ENCODE measurements at places on chromosomes 16 and 17.

DNA sequence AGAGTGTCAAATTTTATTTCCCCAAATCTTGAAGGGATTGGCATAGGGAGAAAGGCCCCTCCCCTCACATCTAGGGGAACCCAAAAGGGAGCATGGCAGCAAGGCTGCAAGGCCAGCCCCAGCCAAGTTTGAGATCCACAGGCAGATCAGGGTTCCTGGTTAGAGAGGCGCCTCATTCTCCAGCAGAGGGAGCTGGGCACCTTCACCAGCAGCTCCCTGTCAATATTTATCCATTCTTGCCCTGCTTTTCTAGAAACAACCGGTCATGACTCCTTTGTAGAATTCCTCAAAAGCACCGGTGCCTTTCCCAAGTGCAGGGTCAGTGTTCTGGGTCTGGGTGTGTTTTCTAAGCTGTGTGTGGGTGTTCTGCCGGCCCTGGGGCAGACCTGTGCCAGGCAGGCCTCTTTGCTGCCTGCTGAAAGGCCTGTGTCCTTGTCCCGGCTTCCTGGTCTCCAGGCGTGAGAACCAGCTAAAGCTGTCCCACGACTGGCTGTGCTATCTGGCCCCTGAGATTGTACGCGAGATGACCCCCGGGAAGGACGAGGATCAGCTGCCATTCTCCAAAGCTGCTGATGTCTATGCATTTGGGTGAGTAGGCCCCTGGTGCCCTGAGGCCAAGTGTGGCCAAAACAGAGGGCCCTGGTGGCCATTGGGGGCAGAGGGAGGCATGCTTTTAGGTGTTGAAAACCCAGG, 21.2 kb upstream of the LGALS9 start:
- DNase-seq: peak; percentile 69

- no peak for DNase-seq
These were observed 1.5 kb downstream of the DLX3 start for GRCh38 chr17:49993423-49994060.

DNA sequence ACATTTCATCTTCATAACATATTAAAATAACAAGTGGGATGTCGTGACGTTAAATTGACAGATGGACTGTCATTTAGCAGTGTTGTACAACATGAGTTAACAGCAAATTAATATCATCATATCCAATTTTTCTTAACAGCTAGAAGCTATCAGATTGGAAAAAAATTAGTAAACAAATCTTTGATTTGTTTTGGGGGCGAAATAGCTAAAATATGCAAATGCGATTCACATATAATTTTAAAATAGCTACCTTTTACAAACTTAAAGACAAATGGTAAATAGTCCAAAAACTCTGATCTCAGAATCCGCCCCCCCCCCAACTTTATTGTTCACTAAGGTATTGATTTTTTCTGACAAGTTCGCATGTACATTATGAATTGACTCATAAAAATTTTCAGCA, 20.3 kb upstream of the NACA2 start:
- no peak for DNase-seq

DNA sequence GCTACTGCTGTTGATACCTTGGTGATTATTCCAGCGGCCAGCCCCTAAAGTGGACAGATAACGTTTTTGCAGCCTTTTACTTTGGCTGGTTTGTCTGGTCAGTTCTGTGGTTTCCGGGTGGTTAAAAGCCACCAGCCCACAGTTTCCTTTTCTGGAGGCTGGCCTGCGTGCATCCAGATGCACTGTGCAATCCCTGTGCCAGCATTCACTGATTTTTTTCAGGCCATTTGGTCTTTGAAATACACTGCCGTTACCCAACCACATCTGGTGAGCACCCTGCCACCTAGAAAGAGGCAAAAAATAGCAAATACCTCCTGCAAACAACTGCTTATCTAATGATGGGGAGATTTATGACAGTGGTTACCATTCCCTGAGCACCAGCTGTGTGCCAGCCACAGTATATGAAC, 797 bp downstream of the NUDT7 start:
- peak; percentile 89 for DNase-seq

DNA sequence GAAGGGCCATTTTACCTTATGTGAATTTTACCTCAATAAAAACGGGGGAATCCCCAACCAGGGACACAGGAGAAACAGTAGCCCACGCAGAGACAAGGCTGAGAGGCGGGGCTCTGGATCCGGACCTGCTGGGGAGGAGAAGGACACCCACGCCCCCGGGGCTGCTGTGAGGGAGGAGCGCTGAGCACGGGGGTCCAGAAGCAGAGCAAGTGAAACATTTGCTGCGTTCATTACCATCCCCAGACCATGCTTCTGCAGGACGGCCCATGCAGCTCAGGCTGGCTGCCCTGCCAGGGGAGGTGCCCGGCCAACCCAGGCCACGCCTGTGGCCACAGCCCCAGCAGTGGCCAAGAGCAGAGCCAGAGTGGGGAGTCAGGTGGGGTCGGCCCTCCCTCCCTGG, 50.0 kb downstream of the KCNJ18 start:
- no peak for DNase-seq

- no peak for DNase-seq
These were observed 4.6 kb upstream of the ARL5C start for GRCh38 chr17:39170558-39170957.

GRCh38 chr17:78138204-78139060, 7.8 kb upstream of the C17orf99 start:
- DNase-seq: no peak

DNA sequence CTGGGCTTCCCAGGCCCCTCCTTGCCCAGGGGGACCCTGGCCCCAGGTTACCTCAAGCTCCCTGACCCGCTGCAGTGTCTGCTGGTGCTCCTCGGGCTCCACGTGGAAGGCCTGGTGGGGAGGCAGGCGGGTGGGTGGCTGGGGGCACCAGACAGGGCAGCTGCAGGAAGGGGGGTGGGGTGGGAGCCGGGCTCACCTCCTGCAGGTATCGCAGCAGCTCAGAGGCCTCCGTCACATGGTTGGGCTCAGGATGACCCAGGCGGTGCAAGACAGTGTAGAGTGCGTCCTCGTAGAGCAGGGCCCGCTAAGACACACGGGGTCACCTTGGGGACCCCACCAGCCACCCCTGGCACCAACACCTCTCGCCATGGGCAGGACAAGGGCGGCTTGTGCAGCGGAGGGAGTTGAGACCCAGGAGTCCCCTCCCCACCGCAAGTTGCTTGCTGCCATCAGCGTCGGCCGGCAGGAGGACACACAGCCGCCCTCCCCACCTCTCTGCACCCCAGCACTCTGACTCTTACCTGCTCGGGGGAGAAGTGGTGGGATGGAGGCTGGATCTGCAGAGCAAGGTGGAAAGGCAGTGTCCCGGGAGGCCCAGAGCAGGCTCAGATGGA, 1.1 kb downstream of the UNC13D start:
- no peak for DNase-seq

DNA sequence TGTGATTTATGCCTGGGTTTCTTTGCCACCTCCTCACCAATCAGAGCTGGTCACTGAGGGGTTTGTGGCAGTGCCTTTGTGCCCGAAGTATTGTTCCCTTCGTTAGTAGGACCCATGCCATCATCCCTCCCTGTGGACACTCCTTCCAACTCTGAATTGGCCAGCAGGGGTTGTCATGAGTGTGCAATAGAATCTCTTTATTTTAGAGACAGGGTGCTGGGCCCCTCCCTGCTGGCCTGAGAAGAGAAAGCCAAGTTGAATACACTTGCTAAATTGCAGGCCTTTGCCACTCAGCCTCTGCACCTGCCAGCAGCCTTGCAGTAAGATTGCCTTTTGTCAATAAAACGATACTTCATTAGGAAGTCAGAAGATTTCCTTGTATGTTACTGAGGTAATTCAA, 40.7 kb upstream of the SLC12A3 start:
- DNase-seq: no peak

DNA sequence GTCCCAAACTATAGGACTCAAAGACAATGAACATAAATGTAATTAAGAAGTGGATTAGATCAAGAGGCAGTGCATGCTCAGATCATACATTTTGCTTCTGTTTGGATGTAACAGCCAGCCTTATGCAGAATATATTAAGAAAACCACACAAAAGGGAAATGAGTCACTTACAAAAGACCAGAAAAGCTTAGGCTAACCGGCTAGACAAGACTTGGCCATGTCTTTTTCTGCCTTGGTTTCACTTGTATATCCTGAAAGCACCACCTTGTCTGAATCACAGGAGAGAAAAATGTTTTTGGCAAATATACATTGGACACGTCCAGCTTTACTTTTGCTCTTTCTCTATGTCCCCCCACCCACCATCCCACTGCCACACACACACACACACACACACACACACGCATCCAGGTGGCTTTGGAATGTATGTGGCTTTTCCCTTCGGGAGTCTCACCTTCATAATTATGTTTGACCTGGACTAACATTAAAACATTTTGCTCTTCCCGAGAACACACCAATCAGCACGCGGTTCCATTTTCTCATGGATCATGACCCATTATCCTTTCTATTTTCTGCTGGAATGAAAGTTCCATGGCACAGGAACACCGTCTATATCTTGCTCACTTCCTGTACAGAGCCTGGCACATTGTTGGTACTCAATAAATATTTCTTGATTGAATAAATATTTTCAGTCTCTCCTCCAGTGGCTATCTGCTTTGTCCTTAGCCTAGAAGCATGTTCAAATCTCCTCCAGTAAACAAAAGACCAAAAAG, 64.6 kb downstream of the CDK5R1 start:
- DNase-seq: peak; percentile 28

DNA sequence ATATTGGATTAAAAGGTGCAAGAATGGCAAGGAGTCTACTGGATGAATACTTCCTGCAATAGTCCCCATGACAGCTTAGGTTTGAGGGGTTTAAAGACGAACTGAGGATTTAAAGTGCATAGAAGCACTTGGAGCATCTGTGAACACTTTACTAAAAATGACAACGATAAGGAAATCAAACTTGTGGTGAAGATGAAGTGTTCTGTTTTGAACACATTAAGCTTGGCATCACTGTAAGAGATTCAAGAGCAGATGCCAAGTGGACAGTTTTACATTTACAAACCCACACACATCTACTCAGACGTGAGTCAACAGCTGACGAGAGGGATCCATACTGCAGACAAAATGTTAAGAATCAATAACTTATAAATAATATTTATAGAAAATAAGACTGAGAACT, 918.7 kb downstream of the CDH11 start:
- no peak for DNase-seq

DNA sequence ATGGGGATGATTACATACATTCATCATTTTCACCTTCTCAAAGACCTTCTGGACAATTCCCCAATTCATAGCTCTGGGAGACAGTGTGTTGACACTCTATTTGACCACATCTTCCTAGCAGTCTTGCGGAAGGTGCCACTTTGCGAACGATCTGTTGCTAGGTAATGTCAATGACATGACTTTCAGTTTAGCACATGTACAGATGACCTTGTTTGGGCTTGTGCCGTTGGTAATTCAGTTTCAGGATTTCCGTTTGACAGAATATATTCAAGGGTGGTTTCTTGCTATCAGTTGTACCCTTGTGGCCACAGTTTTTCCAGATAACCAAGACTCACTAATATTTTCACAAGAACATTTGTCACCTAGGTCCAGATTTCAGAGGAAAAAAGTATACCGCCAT, 478.2 kb downstream of the WWOX start:
- DNase-seq: no peak

DNA sequence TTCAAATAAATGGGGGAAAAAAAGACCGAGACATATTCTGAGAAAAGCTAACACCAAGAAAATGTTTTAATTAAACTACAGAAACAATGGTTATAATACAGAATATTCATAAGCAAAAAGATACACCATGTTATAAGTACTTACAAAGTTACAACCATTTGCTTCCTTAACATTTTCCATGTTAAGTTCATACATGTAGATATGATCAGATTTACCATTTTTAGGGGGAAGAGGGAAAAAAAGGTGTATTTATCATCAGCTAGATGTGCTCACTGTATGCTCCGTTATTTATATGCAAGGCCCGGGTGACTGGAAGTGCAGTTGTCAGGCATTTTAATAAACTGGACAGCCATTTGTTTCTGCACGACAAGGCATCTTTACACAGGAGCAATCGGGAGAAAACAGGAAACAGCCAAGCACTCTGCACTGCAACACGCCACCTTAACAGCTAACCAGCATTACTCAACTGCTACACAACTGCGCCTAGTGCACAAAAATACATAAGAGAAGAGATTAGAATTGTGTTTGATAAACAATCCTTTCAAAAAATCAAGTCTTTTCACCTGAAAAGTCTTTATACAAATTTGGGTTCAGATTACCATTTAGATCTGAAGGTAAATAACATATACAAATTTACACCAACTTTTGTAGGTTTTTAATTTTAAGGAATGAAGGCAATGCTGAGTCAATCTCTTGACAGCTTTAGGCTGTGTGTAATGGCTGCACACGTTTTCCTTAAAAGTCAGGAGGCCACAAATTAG, 2.9 kb downstream of the SRSF2 start:
- DNase-seq: peak; percentile 71

DNA sequence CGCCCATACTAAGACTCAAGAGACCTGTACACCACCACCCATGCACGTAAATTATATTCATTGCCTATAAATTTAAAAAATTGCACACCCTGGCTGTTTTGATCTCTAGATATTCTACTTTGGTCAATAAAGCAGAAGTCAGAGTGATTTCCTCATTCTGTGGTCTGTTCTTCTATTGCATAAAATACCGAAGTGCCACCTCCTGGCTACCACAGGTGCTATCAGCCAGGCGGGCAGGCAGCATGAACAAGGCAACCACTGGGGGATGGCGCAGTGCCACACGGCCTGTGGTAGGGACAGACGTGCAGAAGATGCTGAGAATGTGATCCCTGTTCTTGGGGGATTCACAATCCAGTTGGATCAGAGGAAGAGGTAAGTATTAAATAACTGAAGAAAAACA, 122.3 kb downstream of the CDK5R1 start:
- DNase-seq: peak; percentile 78

DNA sequence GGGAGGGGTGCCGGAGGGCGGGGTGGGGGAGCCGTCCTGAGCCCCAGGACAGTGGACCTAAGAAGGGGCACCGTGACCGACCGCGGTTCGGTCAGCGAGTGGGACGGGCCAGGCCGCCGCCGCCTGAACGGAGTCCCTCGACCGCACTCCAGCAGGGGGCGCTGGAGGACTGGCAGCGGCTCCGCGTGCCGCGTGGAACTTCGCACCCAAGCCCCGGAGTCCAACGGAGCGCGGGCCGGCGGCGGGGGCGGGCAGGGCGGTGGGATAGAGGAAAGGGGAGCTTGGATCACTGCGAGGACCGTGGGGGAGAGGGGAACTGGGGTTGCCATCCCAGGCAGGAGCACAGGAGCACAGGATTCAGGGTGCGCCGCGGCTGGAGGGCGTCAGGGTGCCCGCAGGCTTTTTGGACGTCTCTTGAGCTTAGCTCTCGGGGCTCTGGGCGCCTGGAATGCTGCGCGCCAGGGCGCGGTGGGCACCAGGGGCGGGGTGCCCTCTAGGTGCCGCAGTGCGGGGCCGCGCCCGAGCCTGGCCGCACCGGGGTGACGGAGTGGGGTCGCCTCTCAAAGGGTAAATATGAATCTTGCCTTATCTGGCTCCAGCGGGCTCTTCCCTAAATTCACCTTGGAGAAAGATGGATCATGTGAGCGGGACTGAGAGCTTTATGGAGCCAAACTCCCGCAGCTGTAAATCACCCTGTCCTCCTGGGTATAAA, 379 bp upstream of the OTOP2 start:
- peak; percentile 45 for DNase-seq

Measured in KBM-7 (cell line).